Foreskin fibroblast (primary cell): ENCODE measurements at places on chromosomes 12 and 14.

GRCh38 chr12:52014567-52015530 lies 8.1 kb downstream of the TAMALIN start:
- DNase-seq: no peak

- no peak for DNase-seq
Measured at GRCh38 chr14:89574420-89574819, 157.4 kb upstream of the FOXN3 start.

DNA sequence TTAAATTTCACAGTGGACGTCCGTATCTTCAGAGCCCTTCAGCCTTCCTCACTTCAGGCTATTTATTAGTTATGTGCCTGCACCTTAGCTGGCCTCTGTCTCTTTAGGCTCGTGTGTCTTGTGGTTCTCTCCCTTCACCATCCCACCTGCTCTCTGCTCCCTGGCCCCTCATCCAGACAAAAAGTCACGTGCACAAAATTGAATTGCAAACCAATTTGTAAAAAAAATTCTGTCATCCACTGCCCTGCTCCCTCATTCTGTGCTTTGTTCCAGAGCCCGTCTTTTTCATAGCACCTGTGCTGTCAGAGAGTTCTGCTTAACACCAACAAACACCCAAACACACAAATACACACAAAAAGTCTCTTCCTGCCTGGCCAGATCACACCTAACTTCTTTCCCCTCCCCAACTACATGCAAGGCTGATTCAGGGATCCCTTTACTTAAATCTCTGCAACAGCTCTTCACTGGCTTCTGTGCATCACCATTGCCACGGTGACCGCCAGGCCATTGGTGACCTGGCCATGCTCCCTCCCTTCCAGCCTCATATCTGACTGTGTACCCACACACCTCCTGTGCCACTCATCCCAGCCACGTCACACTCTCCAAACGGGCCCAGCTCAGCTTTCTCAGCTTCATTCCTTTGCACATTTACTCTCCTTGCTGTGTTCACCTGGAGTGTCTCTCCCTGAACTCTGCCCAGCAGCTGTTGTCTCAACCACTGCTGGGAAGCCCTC lies 205.7 kb downstream of the TTC8 start:
- no peak for DNase-seq

GRCh38 chr14:65496178-65496993 lies 83.9 kb downstream of the FUT8 start:
- no peak for DNase-seq

DNA sequence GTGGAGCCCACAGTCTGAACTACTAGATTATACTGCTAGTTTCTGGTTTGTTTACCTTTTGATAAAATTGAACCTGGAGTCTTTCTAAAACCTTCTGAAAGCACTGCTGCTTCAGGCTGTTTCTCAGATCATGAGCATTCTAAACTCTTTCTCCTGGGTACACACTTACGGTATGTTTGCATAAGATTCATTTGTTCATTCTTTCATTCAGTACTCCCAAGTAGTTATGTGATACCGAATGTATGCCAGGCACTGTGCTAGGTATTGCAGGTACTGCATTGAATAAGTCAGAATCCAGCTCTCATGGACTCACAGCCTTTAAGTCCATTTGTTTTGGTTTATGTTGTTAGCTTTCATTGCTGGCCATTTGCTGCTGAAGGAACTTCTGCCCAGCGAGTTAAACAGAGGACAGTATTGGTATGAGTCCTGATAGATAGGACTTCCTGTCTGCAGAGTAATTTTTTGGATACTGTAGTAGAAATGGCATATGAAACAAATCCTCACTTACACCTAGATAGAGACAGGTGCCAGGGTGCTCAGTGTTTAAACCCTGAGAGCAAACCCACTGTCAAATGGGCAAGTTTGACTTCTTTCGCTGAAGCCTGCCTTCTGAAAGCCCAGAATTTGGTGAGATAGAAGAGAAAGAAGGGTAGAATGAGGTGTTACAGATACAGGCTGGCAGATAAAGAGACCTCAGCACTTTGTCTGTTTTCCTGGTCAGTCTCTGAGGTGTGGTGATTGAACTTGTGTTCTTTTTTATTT lies 2.1 kb downstream of the SUSD6 start:
- DNase-seq: no peak

GRCh38 chr12:120843472-120843871 lies 60.7 kb downstream of the SPPL3 start:
- DNase-seq: no peak

GRCh38 chr12:50016501-50017475 lies 8.5 kb downstream of the RACGAP1 start:
- DNase-seq: peak; percentile 95

GRCh38 chr12:76568888-76569551 lies 9.4 kb upstream of the OSBPL8 start:
- no peak for DNase-seq

DNA sequence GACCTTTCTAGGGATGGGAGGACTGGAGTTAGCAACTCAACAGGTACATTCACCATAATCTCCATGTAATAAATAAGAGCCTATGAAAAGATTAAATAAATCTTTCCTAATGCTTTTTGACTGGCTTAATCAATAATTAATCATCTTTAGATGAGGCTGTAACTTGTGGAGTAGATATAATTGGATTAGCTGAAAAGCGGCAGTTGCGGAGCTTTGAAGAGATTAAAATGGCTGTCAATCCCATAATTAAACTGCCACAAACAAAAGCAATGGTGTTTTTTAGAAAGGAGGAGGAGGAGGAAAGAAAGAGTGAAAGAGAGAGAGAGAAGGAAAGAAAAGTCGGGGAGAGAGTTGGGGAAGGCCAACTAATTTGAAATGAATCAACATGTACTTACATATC lies 70.7 kb upstream of the TMEM263 start:
- DNase-seq: no peak

DNA sequence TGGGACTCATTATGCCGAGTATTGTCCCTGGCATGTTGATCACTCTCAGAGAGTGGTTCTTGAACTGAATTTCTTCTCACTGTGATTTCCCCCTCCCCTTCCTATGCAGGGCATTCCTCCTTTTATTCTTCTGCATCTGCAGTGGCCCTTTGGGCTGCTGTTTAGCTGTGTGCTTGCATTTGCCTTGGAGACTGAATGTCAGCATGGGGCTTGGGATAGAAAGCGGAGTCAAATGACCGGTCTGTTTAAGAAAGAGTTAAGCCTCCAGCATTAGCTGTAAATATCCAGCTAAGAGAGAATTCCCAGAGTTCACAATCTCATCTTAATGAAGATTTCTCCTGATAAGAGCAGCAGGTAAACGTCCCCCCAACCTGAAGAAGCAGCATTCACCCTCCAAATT lies 65.6 kb upstream of the RMST start:
- DNase-seq: no peak

DNA sequence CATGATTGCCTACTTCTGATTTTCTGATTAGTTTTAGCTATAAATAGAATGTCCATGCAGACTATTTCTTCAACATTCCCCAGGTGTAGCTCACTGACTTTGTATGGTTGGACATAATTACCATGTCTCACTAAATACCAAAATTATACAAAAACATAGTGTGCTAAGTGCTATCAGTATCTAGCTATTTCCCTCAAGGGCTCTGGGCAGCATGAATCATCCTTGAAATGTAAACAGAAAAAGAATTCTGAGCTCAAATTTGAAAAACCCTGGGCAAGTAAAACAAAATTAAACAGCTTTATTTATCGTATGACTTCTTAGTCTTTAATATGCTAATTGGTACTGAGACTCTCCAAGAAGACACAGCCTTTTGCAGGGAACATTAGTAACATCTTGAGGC lies 82.9 kb downstream of the SPATA7 start:
- DNase-seq: peak; percentile 53

DNA sequence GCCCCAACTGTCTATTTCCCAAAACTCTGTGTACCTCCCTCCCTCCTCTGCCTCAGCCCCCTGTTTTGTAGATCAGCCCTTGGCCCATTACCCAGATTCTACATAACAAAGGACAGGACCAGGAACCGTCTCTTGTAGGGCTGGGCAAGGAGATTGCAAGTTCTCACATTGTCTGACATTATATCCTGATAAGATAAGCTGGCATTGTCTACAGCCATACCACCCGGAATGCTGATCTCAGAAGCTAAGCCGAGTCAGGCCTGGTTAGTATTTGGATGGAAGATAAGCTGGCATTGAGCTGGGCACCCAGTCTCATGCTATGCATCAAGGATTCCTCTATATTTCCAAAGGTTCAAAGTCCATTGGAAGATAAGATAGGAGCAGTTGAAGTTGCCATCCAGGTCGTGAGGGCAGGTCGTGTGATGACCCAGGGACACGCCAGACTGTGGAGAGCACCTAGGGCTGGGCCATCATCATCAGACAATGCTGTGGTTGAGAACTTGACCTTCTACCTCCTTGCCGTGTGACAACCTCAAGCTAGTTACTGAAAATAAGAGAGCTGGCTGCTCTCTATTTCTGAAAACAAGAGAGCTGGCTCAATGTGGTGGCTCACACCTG lies 29.5 kb downstream of the PHETA1 start:
- DNase-seq: no peak

GRCh38 chr14:67510836-67511235 lies 22.3 kb upstream of the PLEKHH1 start:
- no peak for DNase-seq

GRCh38 chr12:94602024-94602423 lies 48.3 kb downstream of the TMCC3 start:
- no peak for DNase-seq

DNA sequence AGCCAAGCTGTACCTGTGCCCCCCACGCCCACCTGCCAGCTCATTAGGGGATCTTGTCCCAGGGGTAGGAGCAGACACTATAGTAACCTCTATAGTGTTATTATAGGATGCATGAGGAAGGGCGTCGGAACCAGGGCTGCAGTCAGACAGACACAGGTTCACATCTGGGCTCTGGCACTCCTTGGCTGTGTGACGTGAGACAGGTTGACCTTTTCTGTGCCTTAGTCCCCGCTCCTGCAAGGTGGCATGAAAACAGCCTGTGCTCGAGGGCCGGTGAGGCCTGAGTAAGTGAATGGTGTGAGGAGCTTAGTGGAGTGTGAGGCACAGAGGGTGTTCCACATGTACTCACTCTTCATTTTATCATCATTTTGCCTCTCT lies 19.0 kb downstream of the ASB2 start:
- no peak for DNase-seq

GRCh38 chr14:105330491-105330895 lies 15.9 kb downstream of the PACS2 start:
- DNase-seq: peak; percentile 80

DNA sequence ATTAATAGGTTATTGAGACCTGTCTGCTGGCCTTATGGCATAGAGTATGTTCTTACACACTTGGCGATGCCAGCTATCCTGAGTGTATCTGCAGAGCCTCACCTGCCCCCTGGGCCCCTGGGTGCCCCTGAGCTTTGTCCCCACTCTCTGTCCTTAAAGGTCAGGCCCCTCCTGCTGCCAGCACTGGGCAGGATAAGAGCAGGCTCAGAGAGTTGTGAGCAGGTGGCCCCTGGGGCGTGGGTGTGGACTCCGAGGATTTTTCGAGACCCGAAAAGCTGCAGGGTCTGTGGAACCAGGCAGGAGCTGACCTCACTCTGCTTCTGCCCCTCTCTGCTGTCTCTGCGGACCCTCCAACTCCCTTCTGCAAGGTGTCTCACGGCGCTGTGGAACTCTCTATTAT lies 8.2 kb downstream of the HIP1R start:
- DNase-seq: no peak

GRCh38 chr12:106128585-106129328 lies 10.0 kb downstream of the NUAK1 start:
- DNase-seq: no peak

DNA sequence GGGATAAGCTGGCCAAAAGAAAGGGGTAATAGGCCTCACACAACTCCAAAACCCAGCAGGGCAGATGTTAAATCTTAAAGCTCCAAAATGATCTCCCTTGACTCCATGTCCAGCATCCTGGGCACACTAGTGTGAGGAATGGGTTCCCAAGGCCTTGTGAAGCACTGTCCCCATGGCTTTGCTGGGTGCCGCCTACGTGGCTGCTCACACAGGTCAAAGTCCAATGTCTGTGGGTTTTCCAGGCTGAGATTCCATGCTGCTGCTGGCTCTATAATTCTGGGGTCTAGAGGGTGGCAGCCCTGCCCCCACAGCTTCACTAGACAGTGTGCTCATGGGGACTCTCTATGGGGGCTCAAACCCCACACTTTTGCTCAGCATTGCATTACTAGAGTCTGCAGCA lies 145.3 kb upstream of the GRIN2B start:
- DNase-seq: no peak

DNA sequence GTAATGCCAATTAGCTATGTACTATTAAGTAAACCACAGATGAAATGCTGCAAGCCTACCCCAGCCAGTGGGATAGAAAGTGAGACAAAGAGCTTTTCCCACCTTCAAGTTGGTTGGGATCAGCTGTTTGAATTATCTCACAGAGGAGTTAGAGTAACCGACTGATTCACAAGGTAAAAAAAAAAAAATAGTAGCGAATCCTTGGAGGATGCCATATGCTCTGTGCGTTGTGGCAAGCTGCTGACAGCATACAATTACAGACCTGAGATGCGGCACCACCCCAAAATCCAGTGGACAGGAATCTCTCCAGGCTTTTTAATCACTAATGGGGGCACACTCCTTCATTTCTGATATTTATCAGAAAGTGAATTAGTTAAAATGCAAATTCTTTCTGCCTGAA lies 157.0 kb upstream of the RMST start:
- no peak for DNase-seq

DNA sequence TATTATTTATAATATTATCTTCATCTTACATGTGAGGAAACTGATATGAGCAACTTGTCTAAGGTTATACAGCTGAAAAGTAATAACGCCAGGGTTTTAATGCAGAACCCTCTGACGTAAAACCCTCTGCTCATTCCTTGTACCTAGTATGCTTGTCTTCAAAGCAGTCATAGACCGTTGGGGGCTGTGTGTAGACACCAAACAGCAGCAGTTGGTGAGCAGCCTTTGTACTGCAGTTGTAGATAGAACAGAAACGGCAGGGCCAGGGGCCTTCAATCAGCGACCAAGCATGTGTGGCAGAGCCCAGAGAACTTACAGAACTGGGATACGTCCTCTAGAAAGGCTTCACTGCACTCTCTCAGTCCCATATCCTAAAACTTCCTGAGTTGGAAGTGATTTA lies 28.1 kb downstream of the EVL start:
- DNase-seq: no peak

GRCh38 chr14:50941151-50941550 lies 3.1 kb downstream of the PYGL start:
- no peak for DNase-seq

- peak; percentile 42 for DNase-seq
Measured at GRCh38 chr14:63290741-63291430, 27.8 kb downstream of the GPHB5 start.

- DNase-seq: peak; percentile 33
Measured at GRCh38 chr14:38593476-38593875, 337.6 kb upstream of the CLEC14A start.
